ENCODE measurements at places on chromosomes 12 and 14. TPM values are rescaled to one million over a fixed set of nuclear protein-coding genes. Genes with fewer than 3 reads are reported as not detected.
A peak's percentile ranks its signal among the peaks of the same experiment; 100 is the strongest.

DNA sequence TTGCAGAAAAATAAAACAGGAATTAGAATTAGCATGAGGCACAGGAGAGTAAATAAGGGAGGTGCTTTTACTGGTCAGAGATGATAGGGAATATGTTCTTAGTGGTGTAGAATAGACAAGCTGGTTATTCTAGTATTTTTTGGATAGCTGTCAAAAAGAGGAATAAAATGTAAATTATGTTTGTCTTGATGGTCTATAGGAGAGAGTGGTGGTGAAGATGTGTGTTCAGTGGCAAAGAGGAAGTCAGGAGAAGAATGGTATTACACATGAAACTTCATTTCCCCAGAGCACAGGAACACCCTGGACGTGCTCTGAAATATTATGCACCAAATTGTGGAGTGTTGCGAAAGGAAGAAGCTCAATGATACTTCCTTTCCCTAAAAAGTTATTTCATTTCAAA is 27.8 kb downstream of the MUCL1 start:
- DNase-seq: no peak

GRCh38 chr12:64428956-64429355 is 23.0 kb upstream of the TBK1 start:
- DNase-seq: no peak

The NAV3 gene
- 3.0 TPM for total RNA-seq

DNA sequence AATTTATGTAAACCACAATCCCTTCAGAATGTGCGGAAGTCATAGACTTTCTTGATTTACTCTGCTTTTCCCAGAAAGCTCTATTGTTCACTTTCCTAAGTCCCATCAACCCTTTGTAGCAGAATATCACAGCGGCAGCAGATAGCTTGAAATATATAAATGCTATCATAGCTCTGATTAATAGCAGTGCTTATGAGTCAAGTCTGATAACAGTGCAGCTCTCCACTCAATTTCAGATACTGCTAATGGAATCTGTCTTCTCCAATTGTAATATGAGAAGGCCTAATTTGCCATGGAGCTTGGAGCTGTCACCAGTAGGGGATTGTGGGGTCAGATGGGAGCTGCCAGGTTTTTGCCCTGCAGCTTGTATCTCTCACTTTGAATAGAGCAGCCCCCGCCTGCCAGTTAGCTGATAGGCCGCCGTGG is 10.9 kb downstream of the TMEM260 start:
- DNase-seq: peak; percentile 32

The CD163 gene
- total RNA-seq: 0.09 TPM

GRCh38 chr12:3127832-3128231 is 50.7 kb downstream of the TSPAN9 start:
- no peak for DNase-seq

- no peak for DNase-seq
Observed at GRCh38 chr14:92954933-92955332, 32.0 kb downstream of the CHGA start.

The LRP1-AS gene
- not detected for total RNA-seq

DNA sequence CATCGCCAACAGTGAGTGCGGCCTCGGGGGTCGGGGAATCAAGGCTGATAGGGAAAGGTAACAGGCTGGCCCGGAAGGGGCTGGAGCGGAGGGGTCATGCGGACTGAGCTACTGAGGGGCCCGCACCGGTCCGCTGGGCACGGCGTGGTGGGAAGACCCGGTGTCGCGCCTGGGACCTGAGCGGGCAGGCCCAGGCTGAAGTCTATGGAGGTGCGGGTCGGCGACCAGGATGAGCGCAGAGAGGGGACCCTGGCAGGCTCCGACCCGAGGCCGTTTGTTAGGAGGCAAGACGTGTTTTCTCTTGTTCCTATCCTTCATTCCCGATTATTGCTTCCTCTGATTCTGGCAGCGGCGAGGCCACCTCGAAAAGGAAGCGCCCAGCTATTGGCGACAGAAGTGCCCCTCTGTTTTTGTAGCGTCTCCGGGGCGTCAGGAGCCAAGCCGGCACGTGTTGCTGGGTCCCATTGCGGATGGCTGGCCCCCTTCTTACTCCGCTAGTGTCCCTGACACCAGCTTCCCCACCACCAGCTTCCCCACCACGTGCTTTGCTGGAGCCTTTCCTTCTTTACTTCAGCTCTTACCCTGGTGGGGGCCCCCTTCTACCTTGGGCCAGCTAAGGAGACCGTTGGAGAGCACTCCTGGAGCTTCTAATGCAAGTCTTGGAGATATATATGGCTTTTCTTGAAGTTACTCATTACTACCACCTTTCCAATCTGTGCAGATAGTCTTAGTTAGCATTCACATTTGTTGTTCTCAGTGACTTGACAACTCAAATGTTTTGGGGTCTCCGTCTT is 653 bp downstream of the PA2G4 start:
- no peak for DNase-seq

The CLEC7A gene
- not detected for total RNA-seq

GRCh38 chr14:47657143-47657542 is 18.3 kb downstream of the MDGA2 start:
- no peak for DNase-seq

DNA sequence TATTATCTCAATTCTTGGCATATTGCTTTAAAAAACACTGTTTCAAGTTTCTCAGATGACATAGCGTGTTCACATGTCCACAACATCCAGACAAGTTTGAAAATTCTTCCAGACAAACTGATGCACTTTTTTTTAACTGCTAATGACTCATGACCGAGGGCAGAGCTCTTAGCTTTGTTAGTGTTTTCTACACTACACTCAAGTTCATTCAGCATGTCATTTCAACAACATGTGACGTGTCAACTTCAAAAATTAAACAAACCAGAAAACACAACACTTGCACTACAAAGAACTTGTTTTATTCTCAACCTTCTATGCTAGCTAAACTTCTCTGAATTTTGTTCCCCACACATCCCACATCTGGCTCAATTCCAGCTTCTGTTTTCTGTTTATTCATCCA is 1186.3 kb upstream of the FLRT2 start:
- DNase-seq: no peak

DNA sequence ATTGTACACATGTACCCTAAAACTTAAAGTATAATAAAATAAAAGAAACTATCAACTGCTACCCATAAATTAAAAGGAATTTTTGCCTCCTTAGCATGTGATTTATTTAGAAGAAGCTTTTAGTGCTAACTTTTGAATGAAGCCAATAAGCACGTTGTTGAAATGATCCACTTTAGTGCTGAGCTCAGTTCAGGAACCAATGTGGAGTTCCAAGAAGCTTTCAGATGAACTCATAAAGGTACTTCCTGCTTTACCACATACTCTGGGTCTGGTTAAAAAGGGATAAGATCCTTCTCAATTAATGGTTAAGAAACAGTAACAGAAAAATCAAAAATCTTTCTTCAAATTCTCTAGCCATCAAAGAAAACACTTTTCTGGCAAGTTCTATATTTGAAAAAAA is 39.4 kb downstream of the TMTC1 start:
- no peak for DNase-seq

The PRH2 gene
- not detected for total RNA-seq

The GUCY2C gene
- 1.3 TPM for total RNA-seq

GRCh38 chr12:120735181-120735580 is 9.6 kb downstream of the ACADS start:
- no peak for DNase-seq

The NUDT14 gene
- total RNA-seq: 39.0 TPM

The SLC7A8 gene
- total RNA-seq: 77.9 TPM

The SLC17A8 gene
- not detected for total RNA-seq

- peak; percentile 78 for DNase-seq
Observed at GRCh38 chr12:98456576-98457573, 58.5 kb upstream of the TMPO start.

GRCh38 chr12:11797317-11797913 is 147.9 kb downstream of the ETV6 start:
- no peak for DNase-seq

The NELL2 gene
- total RNA-seq: 31.9 TPM

GRCh38 chr14:92653162-92653651 is 95.2 kb downstream of the LGMN start:
- DNase-seq: no peak

The RAD9B gene
- 0.22 TPM for total RNA-seq

DNA sequence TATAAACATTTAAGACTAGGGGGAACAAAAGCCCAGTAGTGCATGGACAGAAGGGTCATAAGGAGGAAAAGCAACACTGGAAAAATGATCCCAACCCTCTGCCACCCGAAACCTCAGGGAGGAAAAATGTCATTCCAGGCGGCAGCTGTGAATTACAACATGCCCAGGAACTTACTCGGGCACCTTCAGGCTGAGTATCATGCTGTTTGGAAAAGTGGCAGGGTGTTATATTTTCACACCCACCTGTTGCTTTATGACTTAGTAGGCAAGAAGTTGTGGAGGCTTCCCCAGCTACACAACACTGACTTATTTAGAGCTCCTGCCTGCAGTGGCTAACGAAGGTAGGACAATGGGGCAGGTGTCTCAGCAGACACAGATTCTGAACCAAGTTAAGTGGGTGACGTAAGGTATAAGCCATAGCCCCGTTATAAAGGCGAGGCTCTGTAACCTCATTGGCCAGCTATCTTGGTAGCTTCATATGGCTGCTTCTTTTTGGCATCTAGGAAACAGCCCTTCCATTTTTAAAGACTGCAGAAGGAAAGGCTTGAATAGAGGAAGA is 96.1 kb upstream of the IFNG-AS1 start:
- no peak for DNase-seq

DNA sequence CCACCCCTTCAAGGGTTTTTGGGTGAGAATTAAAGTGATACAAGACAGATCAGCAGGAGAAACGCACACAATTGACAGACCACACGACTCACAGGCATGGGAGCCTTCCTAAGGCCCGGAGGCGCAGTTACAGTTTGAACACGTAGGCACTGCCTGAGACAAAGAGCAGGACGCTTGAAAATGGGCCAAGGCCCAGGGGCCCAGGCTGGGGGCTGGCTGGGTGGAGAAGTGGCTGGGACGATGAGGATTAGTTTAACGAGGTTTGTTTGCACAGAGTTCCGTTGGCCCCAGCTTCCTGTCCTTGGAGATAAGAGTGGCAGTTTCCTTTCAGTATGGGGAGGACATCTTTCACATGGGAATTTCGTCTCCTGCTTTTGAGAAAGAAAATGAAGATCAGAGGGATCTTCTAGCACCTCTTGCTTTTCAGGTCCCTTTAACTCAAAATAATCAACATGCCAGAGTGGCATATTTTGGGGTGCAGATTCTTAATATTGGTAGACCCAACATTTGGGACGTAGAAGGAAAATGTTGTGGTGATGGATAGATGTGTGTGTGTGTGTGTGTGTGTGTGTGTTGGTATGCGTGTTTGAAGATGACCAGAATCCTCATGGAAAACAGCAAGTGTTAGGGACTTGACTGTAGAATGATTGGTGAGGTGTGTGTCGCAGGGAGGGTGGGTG is 44.6 kb downstream of the DLK1 start:
- DNase-seq: no peak

DNA sequence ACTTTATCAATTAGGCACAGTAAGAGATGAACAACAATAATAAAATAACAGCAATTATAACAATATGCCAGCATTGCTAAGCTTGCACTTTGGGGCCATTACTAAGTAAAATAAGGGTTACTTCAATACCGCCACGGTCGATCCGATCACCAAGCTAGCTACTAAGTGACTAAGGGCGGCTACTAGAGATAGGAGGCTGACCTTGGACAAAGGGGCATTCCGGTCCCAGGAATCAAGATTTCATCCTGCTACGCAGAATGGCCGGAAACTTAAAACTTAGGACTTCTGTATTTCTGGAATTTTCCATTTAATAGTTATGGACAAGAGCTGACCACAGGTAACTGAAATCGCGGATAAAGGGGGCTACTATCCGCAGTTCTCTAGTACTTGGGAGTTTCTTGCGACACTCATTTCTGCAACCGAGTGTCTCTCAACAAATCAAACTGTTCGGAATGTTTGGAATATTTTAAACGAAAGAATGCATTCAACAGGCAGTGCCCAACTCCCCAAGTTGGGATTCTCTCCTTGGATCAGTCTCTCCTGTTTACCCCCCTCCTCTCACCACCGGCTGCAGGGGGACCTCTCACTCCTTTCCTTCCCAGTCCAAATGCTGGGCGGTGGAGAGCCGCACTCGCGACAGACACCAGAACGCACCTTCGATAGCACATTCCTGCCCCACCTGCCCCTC is 650 bp downstream of the HEBP1 start:
- no peak for DNase-seq

DNA sequence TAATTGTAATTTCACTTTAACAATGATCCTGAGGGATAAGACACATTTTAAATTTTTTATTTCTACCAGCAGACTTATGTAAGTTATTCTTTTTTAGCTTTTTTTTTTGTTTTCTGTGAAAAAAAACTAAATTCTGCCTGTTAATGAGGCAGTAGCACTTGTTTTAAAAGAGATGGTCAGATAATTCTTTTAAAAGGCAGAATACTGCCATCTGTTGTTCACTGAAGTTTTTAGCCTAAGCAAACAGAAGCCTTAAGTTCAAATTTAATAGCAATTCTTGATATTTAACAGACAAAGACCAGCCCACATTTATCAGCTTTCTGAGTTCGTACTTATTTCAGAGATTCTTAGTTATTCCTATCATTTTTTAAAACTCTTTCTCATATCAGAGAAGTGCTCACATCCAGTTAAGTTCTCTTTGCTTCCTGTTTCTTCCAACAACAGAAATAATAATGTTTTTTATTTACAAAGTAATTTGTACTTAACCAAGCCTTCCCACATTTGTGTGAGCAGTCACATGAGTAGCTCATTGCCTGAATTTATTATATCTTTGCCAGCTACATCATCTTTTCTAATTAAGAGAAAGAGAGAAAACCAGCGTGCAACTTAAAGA is 93.4 kb upstream of the SLCO1C1 start:
- DNase-seq: no peak

DNA sequence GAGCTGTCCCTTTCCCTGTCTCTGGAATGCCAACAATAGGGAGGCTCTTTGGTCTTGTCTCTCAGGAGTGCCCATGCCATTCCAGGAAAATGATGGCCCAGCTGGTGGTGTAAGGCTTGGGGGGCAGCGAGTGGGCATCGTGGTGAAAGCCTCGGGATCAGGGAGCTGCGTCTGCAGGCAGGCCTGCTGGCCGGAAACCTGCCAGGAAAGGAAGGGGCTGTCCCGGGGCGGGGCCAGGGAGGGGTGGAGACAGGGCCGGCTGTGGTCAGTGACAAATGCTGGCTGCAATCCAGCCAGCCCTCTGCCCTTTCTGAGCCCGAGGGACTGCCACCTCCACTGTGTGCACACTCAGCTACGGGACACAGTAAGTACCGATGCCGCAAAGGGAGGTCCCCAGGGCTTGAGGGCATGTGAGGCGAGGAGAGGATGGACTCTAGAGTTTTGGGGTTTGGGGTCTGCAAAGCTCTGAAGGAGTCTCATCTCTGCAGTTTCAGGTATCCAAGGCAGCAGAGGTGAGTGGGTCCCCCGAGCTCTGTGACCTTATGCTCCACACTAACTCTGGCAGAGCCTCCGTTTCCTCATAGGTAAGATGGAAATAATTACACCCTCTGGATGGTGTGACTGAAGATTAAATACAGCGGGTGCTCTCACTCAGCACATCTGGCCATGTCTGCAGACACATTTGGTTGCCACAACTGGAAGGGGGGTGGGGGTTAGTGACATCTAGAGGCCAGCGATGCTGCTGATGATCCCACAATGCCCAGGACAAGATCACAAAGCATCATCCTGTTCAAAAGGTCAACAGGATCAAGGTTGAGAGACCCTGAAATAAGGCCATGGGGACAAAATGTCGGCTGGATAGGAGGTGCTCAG is at the start of gene SERPINA5:
TSS of gene SERPINA5 (plus strand) at position 300 of the 873 bp plus-strand sequence. CDS start 5,937 bp downstream, outside the sequence.
- peak; percentile 76 for DNase-seq

GRCh38 chr14:99522025-99522401 is 40.8 kb downstream of the CCNK start:
- DNase-seq: no peak

The SLCO1B3 gene
- total RNA-seq: not detected

- no peak for DNase-seq
Observed at GRCh38 chr14:25501749-25502148, 451.8 kb upstream of the STXBP6 start.

The LTA4H gene
- total RNA-seq: 144 TPM

Data from H9 (cell line).